ENCODE measurements at places on chromosomes 13 and 19.

- no peak for DNase-seq
These were observed 18.4 kb downstream of the SBNO2 start for GRCh38 chr19:1155352-1156304.

GRCh38 chr19:49880162-49880869, 2.8 kb downstream of the TBC1D17 start:
- no peak for DNase-seq

DNA sequence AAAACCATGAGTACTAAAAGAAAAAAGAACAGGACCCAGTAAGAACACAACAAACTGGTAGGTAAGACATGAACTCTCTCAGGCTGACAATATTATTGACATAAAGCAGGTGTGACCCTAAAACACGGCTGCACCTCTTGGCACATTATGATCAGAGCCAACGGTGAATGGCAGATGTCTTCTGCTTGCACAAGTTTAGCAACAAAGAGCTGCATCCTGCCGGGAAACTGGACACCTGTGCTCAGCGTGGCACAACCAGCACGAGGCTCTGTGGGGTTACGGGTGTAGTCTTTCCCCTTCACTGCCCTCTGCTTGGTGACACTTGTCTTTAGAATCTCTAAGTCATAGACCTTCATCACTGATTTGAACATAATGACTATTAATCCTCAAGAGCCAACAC, 97.9 kb downstream of the DOCK9 start:
- DNase-seq: no peak

GRCh38 chr19:44476559-44477408, 23.5 kb downstream of the ZNF180 start:
- DNase-seq: no peak

DNA sequence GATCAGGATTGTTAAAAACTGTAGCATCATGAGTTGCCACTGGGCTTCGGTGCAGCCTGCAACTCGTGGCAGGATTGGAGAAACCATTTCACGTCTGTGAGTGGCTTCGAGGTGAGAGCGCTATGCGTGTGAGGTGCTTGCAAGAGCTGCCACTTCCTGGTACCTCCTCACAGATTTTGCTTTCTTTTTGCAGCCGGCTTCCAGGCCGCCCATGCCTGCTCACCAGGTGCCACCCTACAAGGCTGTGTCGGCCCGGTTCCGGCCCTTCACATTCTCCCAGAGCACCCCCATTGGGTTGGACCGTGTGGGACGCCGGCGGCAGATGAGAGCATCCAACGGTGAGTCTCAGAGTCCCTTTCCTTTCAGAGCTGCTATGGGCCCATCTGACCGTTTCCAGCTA, 57.9 kb upstream of the C1QTNF9 start:
- DNase-seq: no peak

DNA sequence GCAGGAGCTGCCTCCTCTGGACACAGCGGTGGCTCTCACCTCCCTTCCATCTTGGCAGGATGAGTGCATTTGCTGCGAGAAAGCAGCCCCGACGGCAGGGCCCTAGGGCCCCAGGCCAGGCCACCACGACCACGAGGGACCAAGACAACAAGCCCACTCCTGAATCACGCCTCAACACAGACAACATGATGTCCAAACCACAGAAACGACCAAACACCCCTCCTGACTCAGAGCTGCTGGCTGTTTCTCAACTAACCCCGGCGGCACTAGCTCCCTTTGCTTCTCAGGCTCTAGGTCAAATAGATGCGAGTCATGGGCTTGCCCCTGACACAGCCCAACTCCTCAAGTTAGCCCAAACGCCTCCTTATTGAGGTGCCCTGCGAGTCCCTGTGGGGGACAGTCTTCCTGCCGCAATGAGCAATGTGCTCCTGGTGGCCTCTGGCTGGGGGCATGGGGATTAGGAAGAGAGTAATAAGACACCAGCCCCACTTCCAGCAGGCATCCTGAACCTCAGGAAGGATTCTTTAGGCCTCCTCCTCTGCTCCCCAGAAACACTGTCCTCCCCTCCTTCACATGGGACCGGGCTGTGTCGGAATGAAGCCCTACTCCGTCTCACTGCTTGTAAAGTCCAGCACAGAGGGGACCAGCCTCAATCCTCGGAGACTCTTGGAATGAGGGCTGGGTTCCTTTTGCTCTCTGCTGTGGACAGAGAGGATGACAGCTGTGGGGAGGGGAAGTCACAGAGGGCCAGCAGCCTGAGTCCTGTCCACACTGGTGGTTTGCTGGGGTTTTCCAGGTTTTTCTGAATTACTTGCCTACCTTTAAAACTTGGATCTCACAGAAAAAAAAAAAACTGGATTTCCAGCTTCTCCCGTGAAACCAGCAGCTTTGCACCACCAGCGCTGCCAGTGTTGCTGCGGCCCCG, 6.9 kb upstream of the ATF5 start:
- no peak for DNase-seq

- DNase-seq: no peak
These were observed 23.5 kb upstream of the LAIR1 start for GRCh38 chr19:54387991-54388801.

GRCh38 chr13:39877134-39877533, 221.7 kb downstream of the COG6 start:
- DNase-seq: no peak

DNA sequence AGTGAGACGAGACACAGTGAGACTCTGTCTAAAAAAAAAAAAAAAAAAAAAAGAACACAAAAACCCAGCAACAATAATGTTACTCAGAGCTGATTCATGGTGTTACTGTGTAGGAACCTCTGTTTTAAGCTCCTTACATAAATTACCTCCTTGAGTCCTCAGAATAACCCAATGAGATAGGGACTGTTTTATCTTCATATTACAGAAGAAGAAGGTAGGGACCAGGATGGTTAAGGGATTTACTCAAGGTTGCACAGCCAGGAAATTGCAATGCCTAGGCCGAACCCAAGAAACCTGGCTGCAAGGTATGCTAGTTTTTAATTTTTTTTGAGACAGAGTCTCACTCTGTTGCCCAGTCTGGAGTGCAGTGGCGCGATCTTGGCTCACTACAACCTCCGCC, 1.5 kb upstream of the DAND5 start:
- no peak for DNase-seq

- no peak for DNase-seq
These were observed 295.4 kb upstream of the MAB21L1 start for GRCh38 chr13:35771898-35772297.

- DNase-seq: no peak
These were observed 62.3 kb downstream of the KCTD15 start for GRCh38 chr19:33859016-33859415.

DNA sequence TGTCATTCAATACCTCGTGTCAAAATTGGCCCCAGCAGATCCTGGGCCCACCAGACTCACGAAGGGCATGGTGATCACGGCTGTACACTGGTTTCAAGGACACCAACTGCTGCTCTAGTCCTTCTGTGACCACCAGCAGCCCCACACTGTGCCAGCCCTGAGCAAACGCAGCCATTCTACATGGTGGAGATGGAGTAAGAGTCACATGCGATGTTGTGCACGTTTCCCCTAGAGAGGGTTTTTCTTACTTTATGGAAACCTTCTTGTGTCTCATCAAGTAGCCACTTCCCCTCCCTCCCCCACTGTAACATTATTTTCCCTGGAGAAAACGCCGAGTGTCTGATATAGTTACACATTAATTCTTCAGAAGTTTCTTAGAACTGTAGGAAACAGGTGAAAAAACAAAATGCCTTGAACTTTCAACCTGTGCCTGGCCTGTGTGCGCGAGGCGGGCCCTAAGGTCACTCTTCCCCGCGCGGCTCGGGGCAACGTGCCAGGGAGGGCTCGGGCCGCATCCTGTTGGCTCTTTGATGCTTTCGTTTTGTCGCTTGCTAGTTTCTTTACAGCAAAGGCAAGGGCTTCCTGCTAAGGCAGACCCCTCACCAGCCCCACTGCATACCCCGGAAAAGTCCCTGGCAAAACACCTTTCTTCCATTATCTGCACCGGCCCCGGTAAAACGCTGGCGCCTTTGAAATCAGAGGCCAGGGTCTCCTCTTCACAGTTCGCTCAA, 44.6 kb downstream of the GGACT start:
- DNase-seq: no peak

- no peak for DNase-seq
These were observed 74.2 kb downstream of the TUBGCP3 start for GRCh38 chr13:112513761-112514160.

DNA sequence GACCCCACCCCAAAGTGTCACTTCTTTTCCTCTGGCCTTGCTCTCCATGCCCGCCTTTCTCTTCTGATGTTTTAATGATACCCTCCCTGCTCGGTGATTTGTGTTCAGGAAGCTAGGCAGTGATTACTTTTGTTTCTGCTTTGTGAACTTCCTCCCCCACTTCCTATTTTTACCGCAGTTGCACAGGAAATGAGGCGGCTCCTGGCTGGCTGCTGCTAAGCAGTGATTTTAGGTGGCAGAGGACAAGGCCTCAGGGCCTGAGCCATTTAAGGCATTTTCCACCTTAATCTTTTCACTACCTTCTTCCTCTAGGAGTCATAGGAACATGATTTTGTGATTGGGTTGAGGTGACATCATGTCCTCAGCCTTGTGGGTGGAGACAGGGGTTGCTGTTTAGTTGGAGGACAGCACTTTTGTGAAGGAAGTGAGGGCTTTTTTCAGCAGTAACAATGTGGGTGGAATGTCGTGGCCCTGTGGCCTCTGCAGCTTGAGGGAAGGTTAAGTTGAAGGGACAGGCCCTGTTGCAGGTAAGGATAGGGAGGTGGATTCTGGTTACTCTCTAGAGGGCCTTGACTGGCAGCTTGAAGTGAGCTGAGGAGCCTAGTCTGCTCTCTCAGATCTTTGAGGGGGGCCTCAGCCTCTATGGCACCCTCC, 15.7 kb downstream of the GARRE1 start:
- no peak for DNase-seq

DNA sequence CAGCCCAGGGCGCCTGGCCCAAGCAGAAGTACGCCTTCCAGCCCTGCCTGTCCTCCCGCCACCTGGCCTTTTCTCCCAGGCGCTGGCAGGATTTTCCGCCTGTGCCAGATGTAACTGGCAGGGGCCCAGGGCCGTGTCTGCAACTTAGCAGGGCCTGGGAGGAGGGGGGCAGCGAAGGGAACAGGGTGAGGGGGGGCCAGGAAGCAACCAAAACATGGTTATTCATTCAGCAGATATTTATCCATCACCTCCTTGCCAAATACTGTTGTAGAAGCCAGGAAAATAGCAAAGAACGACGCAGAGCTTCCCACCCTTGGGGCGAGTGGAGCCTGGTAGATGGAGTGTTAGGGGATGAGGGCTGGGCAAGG, 5.6 kb downstream of the TLE6 start:
- DNase-seq: peak; percentile 99

GRCh38 chr13:51405176-51405575, 47.7 kb downstream of the INTS6 start:
- no peak for DNase-seq

GRCh38 chr19:39411081-39411831, 1.2 kb upstream of the PLEKHG2 start:
- no peak for DNase-seq

DNA sequence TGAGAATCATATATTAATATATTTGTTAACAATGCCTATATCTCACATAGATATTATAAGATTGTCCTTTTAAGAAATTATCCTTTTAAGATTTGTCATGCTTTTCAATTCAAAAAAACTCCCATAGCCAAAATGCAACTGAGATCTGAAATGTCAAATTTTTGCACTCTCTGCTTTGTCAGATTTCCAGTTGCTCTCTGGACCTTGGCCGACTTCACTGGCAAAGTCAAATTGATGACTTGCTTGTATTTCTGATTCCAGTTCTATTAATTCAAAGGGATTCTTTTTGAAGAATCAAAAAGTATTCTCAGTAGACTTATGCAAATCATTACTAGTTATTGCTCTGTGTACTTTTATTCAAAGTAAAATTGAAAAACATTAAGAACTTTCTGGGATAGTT, 101.2 kb upstream of the SCEL start:
- DNase-seq: no peak

DNA sequence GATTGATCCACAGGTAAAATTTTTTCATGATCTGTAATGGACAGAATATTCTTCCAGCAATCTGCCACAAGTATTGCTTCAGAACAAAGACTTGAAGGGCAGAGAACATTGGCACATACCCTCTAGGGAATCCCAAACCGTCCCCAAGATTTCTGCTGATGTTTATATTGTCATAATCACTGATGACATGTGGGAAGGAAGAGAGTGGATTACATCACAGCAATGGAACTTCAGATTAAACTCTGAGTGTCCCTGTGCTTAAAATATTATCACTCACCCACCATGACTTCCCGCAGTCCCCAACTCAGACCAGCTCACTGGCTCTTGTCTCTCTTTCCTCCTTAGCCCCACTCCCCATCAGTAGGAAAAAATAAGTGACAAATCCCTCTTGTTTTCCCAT, 8.5 kb upstream of the TPT1 start:
- DNase-seq: no peak

- no peak for DNase-seq
These were observed 52.8 kb downstream of the TNFSF13B start for GRCh38 chr13:108322206-108322824.

GRCh38 chr13:75170311-75170710, 311.7 kb downstream of the TBC1D4 start:
- DNase-seq: peak; percentile 10

DNA sequence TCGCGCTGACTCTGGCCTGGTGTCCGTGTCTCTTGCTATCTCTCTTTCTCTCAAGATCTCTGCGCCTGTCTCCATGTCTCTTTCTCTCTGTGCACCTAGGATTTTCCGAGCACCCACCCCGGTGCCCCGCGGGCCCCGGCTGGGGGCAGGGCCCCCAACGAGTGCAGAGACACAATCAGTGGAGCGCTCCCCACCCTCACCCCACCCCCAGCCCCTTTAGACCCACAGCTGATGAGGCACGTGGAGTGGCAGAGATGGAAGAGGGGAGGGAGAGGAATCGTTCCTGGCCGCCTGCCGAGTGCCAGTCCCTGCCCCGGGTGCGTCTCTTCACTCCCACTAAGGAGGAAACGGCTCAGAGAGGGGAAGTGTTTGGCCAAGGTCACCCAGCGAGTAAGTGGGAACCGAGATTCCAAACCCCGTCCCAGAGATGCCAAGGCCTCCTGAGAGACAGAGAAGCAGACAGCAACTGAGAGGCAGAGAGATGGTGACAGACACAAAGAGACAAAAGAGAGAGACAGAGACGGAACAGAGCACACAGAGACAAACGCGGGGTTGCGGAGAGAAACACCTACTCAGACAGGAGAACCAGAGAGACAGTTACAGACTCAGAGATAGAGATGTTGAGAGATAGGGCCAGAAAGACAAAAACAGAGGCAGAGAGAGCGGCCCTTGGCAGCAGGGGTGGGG, 626 bp upstream of the BCL3 start:
- peak; percentile 83 for DNase-seq

GRCh38 chr13:66069570-66069969, 1160.6 kb downstream of the PCDH9 start:
- DNase-seq: no peak

GRCh38 chr19:10646456-10647159, 7.5 kb upstream of the ILF3 start:
- DNase-seq: no peak

DNA sequence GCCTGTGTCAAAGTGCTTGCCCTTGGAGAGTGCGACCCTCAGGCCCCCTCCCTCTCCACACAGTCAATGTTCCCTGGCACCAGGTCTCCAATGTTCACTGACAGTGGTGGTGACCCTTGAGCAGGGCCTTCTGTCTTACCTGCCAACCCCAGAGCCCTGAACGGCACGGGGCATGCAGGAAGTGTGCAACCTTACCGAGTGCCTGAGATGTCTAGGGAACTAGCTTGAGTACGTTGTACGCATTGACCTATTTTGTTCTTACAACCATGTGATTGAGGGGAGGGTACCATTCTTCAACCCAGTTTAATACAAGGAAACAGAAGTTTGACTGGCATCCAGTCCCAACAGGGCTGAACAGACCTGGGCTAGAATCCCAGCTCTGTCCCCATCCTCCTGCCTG, 13.2 kb downstream of the MAG start:
- DNase-seq: no peak

- DNase-seq: no peak
These were observed 214.6 kb downstream of the OXGR1 start for GRCh38 chr13:96779691-96780090.

All from BE2C (cell line).